GF-D8 (cell line): ENCODE measurements at places on chromosomes 3 and 15.
A peak's percentile ranks its signal among the peaks of the same experiment; 100 is the strongest.

DNA sequence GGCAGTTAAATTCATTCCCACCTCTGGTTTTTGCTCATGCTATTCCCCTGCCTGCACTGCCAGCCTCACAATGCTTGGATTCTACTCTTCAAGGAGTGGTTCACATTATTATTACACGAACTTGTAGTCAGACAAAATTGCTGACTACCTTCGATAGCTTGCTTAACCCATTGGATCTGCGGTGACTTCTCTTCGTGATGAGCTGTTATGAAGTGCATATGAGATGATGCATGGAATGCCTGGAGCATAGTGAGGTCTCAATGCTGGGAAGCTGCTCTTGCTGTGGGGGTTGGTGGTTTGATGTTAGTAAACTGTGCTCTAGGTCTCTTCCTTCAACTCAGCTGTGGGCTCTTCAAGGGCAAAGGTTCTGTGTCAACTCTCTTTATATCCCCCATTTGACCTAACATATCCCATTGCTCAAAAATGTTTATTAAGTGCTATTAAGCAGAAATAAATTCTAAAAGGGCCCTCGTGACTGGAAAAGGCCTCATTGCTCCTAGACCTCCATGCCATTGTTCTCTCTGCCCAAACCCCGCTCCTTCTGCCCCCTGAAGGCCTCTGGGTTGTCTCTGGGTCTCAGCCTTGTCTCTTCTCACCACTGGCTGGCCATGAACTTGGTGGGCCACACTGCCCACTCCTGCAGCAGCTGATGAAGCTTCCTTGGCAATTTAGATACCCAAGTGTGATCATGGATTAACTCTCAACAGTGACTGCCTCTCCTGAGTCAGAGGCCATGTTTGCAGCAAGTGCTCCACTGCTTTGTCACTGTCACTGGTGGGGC is 4.5 kb upstream of the SLCO2A1 start:
- no peak for DNase-seq

GRCh38 chr3:66342717-66343356 is 122.0 kb downstream of the SLC25A26 start:
- DNase-seq: no peak

DNA sequence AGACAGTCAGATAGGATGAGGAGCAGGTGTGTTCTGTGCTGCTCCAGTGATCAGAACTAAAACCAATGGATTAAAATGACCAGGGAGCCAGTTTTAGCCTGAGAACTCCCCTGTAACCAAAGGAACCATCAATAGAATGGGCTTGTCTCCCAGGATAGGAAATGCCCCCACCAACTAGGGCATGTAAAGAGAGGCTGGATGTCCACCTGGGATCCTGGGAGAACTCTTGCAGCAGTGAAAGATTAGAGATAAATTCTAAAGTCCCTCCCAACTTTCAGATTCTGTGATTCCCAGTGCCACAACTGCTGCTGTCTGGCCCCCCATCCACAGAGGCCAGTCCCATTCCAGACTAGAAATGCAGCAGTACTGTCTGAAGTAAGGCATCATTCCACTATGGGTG is 33.8 kb downstream of the HDC start:
- DNase-seq: no peak

DNA sequence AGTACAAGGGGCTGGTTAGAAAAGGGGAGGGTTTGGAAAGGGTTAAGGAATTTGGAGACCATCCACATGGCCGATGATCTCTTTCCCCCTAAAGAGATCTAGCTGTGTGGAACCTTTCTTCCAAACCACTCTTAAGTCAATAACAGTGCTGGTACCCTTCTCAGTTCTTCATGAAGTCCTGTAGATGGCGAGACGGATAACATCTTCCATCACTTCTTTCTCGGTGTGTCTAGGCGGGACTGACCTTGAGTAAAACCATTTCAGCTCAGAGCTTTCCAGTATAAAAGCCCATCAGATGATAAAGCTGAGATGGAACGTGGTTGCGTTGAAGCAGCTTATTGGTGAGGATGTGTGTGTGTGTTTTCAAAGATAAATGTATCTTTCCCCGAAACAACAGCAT is 151.5 kb upstream of the BHLHE40 start:
- no peak for DNase-seq

- no peak for DNase-seq
Measured at GRCh38 chr15:41001524-41002214, 48.4 kb downstream of the CHAC1 start.

- DNase-seq: no peak
Measured at GRCh38 chr3:26799679-26800317, 177.2 kb downstream of the LRRC3B start.

- DNase-seq: no peak
Measured at GRCh38 chr15:78234515-78235040, at the start of gene ACSBG1. Gene ACSBG1, minus strand, starts transcription at chr15:78234565. Its CDS starts 64 bp downstream, at chr15:78234501.

DNA sequence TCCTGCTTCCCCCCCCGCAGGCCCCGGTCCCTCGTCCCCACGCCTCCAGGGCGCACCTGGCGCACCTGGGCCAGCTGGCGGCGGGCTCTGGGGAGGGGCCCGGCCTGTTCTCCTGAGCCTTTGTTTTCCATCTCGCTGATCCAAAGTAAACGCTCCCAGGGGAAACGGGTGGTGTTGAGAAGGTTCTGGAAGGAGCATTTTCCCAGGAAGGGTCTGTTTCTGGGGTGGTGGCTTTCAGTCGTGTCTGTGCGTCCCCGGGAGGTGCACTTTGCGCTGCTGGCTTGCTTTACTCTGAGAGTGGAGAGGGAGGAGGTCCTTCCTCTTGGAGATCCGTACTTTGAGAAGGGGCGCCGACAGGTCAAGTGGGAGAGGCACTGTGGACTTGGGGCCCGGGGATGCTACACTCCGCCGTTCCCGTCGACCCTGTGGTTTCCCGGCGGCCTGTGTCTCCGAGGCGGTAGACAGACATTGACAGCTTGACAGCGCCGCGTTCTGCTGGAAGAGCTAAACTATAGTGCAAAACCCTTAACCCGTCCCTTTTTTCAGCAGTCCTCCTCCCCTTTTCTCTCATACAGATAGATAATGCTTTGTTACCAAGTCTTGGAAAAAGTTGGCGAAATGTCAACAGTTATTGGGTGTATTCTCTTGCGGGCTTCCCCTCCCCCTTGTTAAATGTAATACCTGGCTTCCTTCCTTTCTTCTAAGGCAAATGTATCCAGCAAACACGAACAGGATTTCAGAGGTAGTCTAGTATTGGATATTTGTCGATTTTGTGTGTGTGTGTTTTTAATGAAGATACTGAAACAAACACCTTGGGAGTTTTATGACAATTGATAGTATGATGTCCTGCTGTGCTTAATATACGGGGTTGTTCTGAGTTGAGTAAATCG is 6.5 kb downstream of the TPM1 start:
- no peak for DNase-seq

GRCh38 chr3:60176614-60177013 is 1074.6 kb downstream of the FHIT start:
- no peak for DNase-seq

DNA sequence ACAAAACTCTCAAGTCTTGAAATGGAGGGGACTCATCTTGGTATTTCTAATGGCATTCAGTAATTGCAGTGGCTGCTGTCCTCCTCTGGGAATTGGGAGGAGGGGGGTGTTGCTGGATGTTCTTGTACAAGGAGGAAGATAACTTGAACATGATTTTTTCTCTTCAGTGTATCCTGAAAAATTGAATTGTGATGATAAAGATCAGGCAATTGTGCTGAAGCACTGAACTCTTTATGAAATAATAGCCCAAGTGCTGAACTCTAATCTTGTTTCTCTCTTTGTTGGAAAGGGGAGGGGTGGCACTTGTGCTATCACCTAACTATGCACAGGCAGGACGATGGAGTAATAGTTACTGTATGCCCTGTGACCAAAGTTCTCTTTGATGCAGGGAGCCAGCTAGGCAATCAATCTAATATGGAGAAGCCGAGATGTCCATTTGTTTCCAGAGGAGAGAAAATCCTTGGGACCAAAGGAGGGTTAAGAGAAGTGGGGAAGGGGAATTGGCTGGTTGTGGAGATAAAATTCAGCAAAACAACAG is 68.1 kb upstream of the ATP2C1 start:
- DNase-seq: no peak

DNA sequence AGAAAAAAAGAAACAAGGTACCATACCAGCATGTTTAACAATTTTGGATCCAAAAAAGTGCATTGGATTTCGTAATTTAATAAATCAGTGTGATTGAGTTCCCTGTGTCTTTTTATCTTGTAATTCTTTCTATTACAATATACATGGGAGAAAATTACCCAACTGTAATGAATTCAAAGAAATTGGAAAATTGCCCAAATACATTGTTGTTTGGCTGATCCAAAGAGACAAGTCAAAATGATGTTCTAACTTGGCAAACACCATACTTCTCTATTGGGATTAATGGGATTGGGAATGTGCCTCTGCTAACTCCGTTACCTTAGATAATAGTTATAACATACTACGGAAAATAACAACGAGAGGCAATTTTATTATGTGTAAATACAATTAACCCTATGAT is 1097.1 kb downstream of the ROBO1 start:
- DNase-seq: no peak

DNA sequence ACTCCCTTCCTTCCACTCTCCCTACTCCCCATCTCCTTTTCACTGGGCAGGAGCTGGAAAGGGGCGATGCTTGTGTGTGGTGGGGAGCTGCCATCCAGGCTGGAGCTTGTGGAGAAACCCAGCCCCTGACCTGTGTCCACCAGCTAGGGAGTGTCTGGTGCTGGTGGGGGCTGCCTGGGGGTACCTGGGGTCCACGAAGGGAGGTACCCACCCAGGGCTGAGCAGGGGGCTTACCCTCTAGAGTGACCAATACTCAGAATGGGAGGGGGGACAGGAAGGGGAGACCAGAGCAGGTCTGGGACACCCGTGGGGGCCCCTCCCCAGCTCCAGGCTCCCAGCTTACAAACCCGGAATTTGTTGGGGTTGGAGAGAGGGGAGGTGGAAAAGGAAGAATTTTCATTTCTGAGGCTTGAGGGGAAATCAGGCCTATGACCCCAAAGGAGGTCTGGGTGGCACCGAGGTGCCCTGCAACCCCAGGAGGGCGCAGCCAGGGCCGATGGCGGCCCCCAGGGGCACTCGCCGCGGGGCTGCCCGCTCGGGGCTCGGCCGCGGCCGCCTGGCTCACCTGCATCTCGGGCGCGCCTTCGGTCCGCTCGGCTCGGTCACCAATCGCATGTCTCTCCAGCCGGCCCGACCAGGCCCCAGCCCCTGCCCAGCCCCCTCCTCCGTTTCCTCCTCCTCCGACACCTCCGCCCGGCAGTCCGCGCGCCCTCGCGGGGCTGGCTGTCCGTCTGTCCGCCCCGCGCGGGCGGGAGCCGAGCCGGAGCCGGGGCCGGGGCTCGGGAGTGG is 773 bp downstream of the LINGO1 start:
- DNase-seq: no peak

DNA sequence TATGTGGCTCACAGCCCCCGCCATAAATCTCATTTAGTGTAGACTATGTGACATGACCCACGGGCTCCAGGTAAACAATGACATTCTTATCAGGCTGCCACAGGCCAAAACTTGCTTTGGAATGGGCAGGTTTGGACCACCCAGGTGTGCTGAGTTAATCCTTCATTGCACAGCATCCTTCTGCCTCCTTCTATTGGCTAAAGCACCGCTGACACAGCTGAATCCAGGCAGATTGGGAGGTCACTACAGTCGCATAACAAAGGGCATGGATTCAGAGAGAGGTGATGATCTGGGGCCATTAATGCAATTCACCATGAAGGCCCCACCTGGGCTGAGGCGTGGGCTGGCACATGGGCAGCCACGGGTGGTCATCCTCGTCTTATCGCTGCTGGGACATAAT is 47.8 kb upstream of the GALNT15 start:
- DNase-seq: no peak

DNA sequence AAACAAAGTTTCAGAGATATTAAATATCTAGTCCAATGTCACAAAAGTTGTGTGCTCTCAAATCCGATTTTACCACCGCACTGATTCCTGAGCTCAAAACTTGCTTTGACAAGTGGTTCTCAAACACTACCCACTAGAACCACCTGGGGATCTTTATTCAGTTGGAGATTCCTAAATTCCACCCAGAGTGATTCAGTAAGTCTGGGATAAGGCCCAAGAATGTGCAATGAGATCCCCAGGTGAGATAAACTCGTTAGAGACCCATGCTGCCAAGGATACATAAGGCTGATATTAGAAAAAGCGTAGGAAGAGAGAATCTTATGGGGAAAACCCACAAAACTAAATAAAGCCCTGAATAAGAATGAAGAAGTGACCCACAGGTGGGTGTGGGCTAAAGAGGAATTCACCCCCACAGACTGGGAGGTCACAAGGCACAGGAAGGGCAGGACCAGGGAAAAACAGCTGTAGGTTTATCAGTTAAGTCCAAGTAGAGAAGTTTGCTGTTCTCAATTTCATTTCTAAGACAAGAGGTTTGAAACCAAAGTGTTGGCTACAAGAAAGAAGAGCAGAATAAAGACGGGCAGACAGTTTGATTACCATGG is 11.5 kb upstream of the RPS17 start:
- no peak for DNase-seq

GRCh38 chr3:64491843-64492242 is 196.0 kb downstream of the ADAMTS9 start:
- no peak for DNase-seq

DNA sequence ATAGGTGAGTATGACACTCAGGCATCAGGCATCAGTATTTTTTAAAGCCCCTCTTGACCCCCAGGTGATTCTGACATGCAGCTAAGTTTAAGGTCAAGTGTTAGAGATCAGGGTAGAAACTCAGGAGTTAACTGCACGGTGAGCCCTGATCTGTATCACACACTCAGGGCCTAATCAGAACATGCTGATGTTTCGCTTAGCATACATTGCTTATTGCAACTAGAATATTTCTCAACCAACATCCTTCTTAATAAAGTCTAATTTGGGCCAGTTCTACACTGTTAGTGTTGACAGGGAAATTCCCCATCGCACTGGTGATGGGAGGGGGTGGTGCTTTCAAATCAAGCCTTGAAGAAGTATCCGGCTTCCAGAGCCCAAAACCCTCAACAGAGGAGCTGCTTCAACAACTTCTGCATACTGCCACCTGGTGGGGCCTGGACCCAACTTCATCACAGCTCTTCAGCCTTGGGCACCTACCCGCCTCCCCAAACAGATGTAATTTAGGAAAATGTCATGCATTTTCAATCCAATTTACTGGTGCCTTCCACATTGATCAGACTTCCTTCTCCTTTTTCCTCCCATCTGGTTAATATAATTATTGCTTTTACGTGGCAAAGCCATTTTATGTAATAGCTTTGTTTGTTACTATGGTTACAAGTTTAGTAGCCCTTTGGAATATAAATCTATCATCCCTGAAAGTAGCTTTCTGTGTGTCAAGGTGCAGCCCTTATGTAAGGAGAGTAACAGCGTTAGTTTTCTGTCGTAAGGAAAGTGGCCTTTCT is 312.2 kb downstream of the RORA start:
- no peak for DNase-seq

- peak; percentile 94 for DNase-seq
Measured at GRCh38 chr3:143971359-143972154, at the start of gene DIPK2A. Gene DIPK2A, plus strand, starts transcription at chr3:143971823. Its CDS starts 510 bp downstream, at chr3:143972333.

GRCh38 chr15:68415061-68415460 is 16.9 kb downstream of the ITGA11 start:
- no peak for DNase-seq

- DNase-seq: no peak
Measured at GRCh38 chr3:162170581-162170980, 674.0 kb downstream of the OTOL1 start.

DNA sequence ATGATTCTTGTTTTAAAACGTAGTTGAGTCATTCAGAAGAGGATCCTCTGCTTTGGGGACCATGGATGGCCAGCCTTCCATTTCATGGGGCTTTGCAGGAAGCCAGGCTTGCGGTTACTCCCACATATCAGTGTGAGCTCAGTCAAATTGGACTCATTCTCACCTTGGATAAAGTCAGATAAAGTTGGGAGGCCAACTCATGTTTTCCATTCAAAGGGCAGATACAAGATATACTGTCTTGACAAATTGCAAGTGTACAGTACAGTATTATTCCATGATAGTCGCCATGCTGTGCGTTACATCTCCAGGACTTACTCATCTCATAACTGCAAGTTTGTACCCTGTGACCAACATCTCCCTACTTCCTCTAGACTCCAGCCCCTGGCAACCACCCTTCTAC is 25.5 kb upstream of the B3GNT5 start:
- no peak for DNase-seq
